SK-N-SH (cell line): ENCODE measurements at places on chromosomes 11 and 22. TPM values are rescaled to one million over a fixed set of nuclear protein-coding genes. Genes with fewer than 3 reads are reported as not detected.

SERGEF gene
- 20.6 and 23.1 TPM in 2 replicates for polyA plus RNA-seq

FGF3 gene
- polyA plus RNA-seq = not detected in 2 replicates

MS4A6E gene
- polyA plus RNA-seq = not detected in 2 replicates

PHF5A gene
- polyA plus RNA-seq = 39.6 and 47.5 TPM in 2 replicates

GLB1L2 gene
- 3.4 and 3.5 TPM in 2 replicates for polyA plus RNA-seq

CDC42EP2 gene
- polyA plus RNA-seq = 5.1 and 8.1 TPM in 2 replicates

GRCh38 chr11:9643751-9644150 lies 20.1 kb upstream of the SWAP70 start:
- H3K4me1 ChIP-seq = no peaks in the 10 kb centered on the region
- H3K4me3 ChIP-seq = no peak overlapping the region
- no peak overlapping the region for H3K27ac ChIP-seq
- no peaks in the 10 kb centered on the region for H3K27me3 ChIP-seq
- H3K36me3 ChIP-seq = no peaks in the 10 kb centered on the region
- no peak for DNase-seq

- no peaks in the 10 kb centered on the region for H3K36me3 ChIP-seq
- peaks cover 6% of the 10 kb centered on the region; the same call in 1 of the 2 replicates for H3K4me1 ChIP-seq
- DNase-seq = no peak
- no peaks in the 10 kb centered on the region for H3K27me3 ChIP-seq
- no peak overlapping the region for H3K27ac ChIP-seq
- H3K4me3 ChIP-seq = no peak overlapping the region
Measured at GRCh38 chr11:6650980-6651379, 4.6 kb downstream of the DCHS1 start.

DNA sequence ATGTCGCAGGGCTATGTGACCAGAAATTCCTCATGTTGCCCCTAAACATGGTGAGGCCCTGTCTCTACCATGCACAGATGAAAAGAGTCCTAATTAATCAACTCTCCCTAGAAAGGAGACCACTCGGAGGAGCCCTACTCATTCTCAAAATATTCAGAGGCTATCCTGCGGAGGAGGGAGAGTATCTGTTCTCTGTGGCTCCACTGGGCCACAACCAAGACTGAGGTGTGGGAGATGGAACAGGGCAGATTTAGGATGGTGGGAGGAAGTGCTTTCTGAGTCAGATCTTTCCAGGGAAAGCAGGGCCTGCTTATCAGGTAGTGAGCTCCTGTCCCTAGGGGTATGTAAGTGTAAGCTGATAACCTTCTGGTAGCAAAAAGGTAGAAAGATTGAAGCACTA lies 37.0 kb upstream of the PRDM11 start:
- no peaks in the 10 kb centered on the region; the same call in 1 of the 2 replicates for H3K4me1 ChIP-seq
- no peaks in the 10 kb centered on the region for H3K36me3 ChIP-seq
- H3K27ac ChIP-seq = no peak overlapping the region
- no peak for DNase-seq
- no peak overlapping the region for H3K4me3 ChIP-seq
- H3K27me3 ChIP-seq = peaks cover 18% of the 10 kb centered on the region; the same call in 1 of the 2 replicates

GRCh38 chr11:63813035-63813562 lies at the start of gene SPINDOC:
Gene SPINDOC (plus strand): TSS chr11:63813456. CDS start chr11:63813687, 231 bp downstream.
- peaks cover 9% of the 10 kb centered on the region; the same call in 1 of the 2 replicates for H3K4me1 ChIP-seq
- peaks cover 16% of the 10 kb centered on the region; the same call in 1 of the 2 replicates for H3K36me3 ChIP-seq
- H3K27me3 ChIP-seq = no peaks in the 10 kb centered on the region
- peak within 1 kb of the TSS; percentile 91 for H3K4me3 ChIP-seq
- peak within 1 kb of the TSS; percentile 68 for H3K27ac ChIP-seq

GRCh38 chr11:47732271-47732670 lies 17.1 kb upstream of the AGBL2 start:
- H3K4me1 ChIP-seq = no peaks in the 10 kb centered on the region
- no peak overlapping the region for H3K27ac ChIP-seq
- DNase-seq = no peak
- no peak overlapping the region for H3K4me3 ChIP-seq

GRCh38 chr11:61155312-61155711 lies 5.9 kb downstream of the VPS37C start:
- H3K27me3 ChIP-seq = no peaks in the 10 kb centered on the region
- H3K4me1 ChIP-seq = peaks cover 8% of the 10 kb centered on the region; the same call in 1 of the 2 replicates
- no peak overlapping the region for H3K27ac ChIP-seq
- no peak for DNase-seq
- H3K4me3 ChIP-seq = no peak overlapping the region
- no peaks in the 10 kb centered on the region for H3K36me3 ChIP-seq

DNA sequence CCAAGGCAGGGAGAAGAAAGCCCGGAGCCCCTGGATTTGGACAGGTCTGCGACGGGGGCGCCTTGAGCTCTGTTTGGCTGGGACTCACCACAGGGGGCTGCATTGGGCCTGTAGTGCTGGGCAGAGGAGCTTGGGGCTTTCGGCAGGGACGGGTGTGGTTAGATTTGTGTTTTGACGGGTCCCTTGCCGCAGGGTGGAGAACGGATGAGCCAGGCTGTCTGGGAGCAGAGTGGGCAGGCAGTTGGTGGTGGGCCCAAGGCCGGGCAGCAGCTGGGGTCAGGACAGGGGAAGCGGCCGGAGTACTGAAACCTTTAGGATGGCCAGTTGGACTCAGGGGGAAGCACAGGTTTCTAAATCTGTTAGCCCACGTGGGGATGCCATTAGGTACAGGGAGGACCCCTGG lies 13.4 kb downstream of the C11orf24 start:
- no peak for DNase-seq
- H3K4me3 ChIP-seq = no peak overlapping the region
- H3K4me1 ChIP-seq = no peaks in the 10 kb centered on the region; the same call in 1 of the 2 replicates
- no peaks in the 10 kb centered on the region for H3K36me3 ChIP-seq
- no peak overlapping the region for H3K27ac ChIP-seq

GRCh38 chr22:42303396-42304323 lies 33.2 kb upstream of the TCF20 start:
- no peaks in the 10 kb centered on the region for H3K4me1 ChIP-seq
- DNase-seq = no peak
- H3K36me3 ChIP-seq = no peaks in the 10 kb centered on the region
- no peak overlapping the region for H3K27ac ChIP-seq
- H3K4me3 ChIP-seq = no peak overlapping the region
- no peaks in the 10 kb centered on the region for H3K27me3 ChIP-seq

GRCh38 chr11:12430954-12431595 lies 53.7 kb downstream of the PARVA start:
- H3K27me3 ChIP-seq = no peaks in the 10 kb centered on the region
- peaks cover 24% of the 10 kb centered on the region for H3K4me1 ChIP-seq
- H3K36me3 ChIP-seq = peaks cover 3% of the 10 kb centered on the region
- no peak overlapping the region for H3K4me3 ChIP-seq

DNA sequence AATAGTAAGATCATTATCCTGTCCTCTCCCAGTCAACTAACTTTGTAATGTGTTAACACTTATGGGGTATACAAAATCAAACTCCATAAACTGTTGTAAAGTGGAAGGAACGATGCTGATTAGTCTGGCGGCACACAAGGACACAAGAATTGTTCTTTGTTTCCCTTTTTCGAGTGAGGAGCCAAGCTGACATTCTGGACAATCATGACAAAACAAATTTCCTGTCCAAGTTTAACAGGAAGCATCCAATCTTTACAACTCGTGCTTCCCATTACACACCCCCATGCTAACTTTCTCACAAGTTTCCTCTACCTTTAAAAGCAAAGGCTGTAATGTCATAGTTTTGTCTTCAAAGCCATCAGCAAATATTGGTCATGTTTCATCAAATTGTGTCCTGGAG lies 20.4 kb upstream of the LDLRAD3 start:
- DNase-seq = no peak
- no peak overlapping the region for H3K4me3 ChIP-seq
- no peaks in the 10 kb centered on the region for H3K27me3 ChIP-seq

DNA sequence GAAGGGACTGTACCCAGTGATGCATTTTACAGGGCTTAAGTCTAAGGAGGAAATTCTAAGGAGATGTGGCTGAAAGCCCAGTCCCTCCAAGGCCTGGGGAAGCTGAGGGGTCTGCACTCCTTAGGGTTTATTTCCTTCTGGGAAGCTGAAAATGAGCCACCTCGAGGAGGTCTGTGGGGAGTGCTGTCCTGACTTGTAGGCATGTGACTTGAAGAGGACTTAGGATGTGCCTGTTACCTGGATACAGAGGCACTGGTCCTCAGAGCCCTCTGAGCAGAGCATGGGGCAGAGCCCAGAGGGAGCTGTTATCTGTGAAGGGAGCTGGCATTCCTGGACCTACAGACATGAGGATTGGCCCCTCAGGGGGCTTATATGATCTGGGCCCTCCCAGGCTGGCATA lies 77.1 kb downstream of the TP53I11 start:
- H3K4me3 ChIP-seq = no peak overlapping the region
- no peaks in the 10 kb centered on the region for H3K27me3 ChIP-seq
- no peaks in the 10 kb centered on the region for H3K36me3 ChIP-seq
- DNase-seq = no peak

DNA sequence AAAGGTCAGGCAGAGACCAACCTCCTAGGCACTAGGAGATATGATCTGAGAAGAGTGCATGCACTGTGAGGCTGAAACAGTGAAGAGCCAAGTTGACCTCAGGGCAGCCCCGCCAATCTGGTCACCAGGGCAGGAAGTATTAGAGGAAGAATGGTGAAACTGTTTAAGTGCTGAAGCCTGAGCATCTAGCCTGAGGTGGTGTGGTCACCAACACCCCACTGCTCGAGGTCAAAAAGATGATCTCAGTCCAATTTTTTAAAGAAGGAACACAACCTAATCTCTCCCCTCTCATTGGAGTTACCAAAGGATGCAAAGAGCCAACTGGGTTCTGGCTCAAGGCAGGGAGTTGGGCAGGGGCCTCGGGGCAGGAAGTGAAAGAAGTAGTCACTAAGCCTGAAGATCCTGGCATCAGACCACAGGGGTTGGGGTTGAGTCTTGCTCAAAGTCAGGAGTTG lies 4.0 kb downstream of the APBB1 start:
- DNase-seq = no peak
- H3K27me3 ChIP-seq = no peaks in the 10 kb centered on the region
- H3K36me3 ChIP-seq = peaks cover 10% of the 10 kb centered on the region; the same call in 1 of the 2 replicates
- H3K4me3 ChIP-seq = no peak overlapping the region

- no peak for DNase-seq
- peaks cover 23% of the 10 kb centered on the region for H3K4me1 ChIP-seq
- peaks cover 15% of the 10 kb centered on the region for H3K36me3 ChIP-seq
- H3K27me3 ChIP-seq = no peaks in the 10 kb centered on the region
- peak overlapping the region; percentile 87 for H3K4me3 ChIP-seq
Measured at GRCh38 chr22:24553597-24554312, 1.2 kb downstream of the GUCD1 start.
